Stimulated activated CD4-positive, alpha-beta T cell treated with anti-CD3 and anti-CD28 coated beads, Interleukin-1b, Interleukin-23, amount 100 ng/mL, for 1 hour (primary cell): ENCODE measurements at places on chromosomes 6 and 20.

- no peak for DNase-seq
Measured at GRCh38 chr20:37911838-37912281, 8.9 kb downstream of the VSTM2L start.

GRCh38 chr20:577167-577791, 32.8 kb downstream of the TCF15 start:
- no peak for DNase-seq

DNA sequence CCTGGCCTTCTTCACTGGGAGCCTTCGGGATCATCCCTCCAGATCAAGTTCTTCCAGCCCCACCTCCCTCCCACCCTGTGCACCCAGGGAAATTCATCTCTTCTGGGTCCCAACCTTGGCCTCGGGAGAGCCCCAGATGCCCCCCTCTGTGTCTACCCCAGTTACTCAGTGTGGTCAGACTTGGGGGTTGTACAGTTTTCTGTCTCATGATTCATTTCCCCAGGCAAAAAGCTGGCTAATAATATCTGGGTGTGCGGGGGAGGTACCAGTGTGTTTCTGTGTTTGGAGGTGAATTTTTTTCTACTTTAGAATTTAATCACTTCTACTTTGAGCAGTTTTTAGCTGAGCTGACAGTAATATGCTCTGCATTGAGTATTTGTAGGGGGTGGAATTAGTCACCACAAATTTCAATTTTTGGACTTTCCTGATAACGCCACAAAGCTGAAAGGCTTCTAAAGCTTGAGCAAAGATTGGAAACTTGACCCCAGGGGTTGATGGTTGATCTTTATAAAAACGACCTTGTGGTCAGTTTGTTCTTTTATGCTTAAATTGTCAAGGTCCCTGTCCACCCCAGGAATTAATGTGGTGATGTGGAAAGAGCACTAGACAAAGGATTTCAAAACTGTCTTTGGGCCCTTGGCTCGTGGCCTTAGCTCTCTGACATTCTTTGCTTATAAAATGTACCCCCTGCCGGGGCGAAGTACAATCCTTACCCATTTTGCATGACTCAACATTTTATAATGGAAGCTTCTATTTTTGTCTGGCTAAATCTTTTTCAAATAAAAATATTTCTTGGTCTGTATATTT, 284.7 kb upstream of the TAB2 start:
- peak; percentile 33 for DNase-seq

DNA sequence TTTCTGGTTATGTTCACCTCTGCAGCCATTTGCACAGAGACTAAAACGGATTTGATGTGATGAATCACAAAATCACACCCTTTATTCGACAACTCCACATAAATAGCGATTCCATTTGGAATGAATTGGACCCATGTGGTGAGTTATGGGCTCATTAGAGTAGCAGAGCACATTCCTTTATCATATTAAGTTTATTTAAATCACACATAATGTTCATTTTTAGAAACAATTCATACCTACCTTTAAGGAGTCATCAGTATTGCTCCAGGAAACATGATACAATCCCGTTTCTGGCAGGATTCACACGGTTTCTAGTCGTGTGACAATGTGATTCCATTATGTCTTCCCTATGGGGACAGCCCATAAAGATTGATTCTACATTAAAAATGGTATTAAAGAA, 303.5 kb downstream of the CDH4 start:
- no peak for DNase-seq

GRCh38 chr6:53066077-53066417, 843 bp downstream of the FBXO9 start:
- DNase-seq, result no peak

DNA sequence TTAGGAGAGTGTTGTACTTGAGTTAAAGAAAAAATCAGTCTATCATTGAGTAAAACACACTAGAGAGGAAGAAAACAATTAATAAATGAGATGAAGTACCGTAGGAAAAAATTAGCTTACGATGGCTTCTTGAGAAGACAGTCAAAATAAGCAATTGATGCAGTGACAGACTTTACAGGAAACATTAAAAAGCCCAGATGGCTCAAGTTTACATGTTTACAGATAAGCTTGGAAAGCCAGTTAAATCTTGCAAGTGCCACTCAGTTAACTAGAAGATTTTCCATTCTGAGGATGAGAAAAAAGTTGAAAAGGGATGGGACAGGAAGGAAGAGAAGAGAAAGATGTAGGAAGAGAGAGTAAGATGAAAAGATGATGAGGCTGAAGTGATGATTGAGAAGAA, 288.8 kb upstream of the FERMT1 start:
- no peak for DNase-seq

GRCh38 chr20:17558154-17558940, 11.5 kb upstream of the DSTN start:
- no peak for DNase-seq

GRCh38 chr6:19209202-19209601, 628.0 kb upstream of the ID4 start:
- no peak for DNase-seq

DNA sequence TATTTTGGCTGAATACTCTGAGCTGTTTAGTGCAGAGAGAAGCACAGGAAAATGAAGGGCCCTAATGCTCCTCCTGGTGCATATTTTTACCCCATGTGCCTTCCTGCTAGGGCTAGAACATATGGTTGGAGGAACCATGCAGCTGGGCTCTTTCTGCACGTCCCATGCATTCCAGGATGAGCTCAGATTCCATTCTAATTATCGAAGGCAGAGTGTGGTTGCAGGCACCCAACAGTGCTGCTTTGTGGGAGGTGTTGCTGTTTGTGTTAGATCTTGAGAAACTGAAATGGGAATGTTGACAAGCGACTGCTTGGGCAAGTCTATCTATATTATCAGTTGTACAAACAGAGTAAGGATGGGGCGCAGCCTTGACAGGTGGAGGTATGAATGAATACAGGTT, 419.5 kb downstream of the DHX35 start:
- DNase-seq, result no peak
